ENCODE measurements at places on chromosomes 11 and 22.

- no peak for DNase-seq
Observed at GRCh38 chr11:72958791-72959190, 144.6 kb downstream of the ATG16L2 start.

GRCh38 chr11:47523490-47524225 lies 29.3 kb downstream of the CELF1 start:
- DNase-seq = no peak

- no peak for DNase-seq
Observed at GRCh38 chr11:130314184-130314749, 450 bp downstream of the ZBTB44 start.

- DNase-seq = no peak
Observed at GRCh38 chr22:44291265-44291664, 21.5 kb downstream of the SHISAL1 start.

DNA sequence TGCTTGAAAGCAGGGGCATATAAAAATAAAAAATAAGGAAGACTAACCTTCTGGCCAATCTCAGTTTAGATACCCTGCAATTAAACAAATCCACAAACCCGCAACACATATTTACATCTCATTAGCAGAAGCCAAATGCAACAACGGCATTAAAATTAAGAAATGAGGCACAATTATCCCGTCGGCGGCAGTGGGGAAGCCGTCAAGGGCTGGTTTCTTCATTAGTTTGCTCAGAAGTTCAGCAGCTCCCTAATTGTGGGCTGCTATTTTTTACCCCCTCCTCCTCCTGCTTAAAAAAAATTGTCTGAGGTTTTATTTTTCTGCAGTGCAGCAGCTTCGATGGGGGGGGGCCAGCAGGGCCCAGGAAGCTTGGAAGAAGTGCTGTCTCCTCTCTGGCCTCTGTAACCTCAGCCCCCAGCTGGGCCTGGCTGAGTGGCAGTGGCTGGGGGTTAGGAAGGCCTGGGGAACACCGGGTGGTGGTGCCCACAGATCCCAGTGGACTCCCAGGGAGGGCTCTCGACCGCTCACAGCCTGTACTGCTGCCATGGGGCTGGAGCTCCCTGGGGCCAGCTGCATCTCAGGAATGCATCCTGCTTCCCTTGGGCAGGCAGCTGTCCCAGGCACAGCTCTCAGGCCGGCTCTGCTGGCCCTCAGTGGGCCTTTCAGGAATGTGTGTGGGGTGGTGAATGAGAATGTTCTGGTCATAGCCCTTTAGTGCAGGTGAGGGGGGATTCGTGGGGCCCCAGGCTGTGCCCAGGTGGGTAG lies 148.7 kb upstream of the B3GAT1 start:
- DNase-seq = no peak

DNA sequence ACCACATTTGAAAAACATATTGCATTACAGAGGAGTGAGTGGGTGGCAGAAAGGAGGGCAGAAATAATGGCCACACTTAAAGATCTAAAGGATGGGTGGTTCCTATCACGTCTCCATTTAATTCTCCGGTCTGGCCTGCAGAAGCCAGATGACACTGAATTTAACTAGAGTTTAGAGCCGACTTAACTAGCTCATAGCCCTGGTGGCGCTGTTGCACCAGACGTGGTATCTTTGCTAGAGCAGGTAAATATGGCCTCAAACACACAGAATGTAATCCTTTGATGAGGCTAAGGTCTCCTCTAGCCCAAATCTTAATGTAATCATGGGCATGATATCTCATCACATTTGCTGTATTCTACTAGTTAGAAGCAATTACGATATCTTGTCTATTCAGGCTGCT lies 51.5 kb upstream of the GAL start:
- no peak for DNase-seq

DNA sequence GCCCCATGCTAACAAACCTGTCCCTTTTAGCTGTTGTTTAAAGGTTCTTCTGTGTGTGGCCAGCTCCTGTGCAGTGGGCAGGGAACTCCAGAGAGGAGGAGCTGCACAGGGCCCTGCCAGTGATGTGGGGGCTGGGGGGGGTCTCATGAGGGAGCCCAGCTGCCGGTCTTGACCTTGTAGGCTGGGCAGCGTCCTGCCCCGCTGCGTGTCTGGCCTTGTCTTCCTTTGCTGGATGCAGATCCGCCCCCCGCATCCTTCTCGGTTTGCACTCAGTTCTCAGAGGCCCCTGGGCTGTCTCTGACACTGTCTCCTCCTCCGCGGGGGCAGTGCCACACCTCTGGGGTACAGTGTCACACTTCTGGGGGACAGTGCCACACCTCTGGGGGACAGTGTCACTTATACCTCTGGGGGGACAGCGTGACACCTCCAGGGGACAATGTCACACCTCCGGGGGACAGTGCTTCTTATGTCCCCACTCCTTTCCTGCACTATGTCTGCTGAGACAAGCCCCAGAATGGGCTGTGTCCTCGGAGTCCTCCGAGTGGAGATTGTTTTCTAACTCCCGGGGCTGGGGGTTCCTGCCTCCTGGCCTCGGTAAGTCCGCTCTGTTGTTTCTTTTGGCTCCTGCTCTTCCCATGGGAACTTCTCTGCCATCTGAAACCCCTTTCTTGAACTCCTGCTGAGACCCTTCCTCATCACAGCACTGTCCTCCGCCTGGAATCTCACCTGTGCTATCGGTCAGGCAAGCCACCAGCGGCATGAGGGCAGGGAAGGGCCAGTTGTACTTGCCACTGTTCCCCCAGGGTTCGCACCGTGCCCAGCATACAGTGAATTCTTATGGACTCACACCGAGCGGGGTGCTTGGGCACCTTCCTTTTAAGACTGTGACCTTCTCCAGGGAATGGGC lies 788.3 kb downstream of the TBC1D22A start:
- no peak for DNase-seq

- no peak for DNase-seq
Observed at GRCh38 chr11:10797001-10797400, 11.7 kb downstream of the EIF4G2 start.

DNA sequence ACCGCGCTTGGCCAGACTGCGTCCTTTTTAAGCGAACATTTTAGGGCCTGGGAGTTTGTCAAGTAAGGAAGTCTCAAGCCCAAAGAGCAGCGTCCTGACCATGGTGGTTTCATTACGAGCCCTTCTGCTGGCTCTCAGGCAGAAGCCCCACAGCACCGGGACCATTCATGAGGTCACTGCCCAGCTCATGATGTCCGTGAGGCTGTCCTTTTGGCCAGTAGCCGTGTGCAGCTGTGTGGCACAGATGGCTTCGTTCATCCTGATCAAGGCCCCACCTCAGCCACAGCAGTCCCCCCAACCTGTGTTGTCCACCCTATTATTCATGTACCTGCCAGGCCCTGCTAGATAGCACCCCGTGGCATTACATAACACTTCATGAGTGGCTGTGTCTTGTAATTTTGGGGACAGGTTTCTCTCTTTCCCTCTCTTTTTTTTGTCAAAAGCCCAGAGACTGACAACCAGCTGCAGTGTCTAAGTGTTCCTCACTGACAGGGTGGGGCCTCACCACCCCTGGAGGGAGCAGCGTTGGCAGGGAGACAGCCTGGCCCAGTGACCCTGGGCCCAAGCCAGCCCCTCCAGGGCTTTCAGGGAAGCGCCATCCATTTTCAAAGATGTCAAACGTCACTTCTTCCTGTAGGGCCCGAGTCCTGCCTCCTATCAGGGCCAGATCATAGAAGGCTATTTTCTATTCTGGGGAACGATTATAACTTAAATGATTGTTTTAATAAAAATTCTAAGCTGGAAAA lies 21.8 kb upstream of the CABP7 start:
- DNase-seq = no peak

GRCh38 chr11:31796499-31797189 lies 14.5 kb downstream of the PAX6 start:
- DNase-seq = no peak

DNA sequence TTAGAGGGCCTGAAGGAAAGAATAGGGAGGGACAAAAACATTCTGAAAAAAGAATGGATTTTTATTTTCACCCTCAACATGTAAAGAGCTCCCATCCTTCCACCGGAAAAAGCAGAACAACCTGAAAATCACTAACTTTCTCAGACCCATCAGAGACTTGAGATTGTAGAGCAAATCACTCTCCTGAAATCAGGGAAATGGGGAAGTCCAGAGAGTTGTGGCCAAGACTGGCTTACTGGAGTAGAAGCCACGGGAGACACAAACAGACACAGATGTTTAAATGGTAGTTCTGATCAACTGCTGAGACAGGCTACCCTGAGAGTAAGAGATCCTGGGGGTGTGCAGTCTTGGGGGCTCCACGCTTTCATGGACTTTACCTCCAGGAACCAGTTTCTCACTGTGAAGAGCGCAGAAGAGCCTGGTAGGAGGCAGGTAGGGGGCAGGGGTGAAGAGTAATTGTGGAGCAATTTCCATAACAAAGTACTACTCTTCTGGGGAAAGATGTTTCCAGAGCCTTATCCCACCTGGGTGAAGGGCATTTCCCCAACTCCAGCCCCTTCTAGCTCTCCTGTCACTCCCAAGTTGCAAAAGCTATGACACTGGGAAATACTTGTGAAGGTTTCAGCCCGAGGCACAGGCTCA lies 47.1 kb downstream of the ASCL2 start:
- no peak for DNase-seq

GRCh38 chr11:119764108-119764868 lies 35.3 kb upstream of the NECTIN1 start:
- peak; percentile 43 for DNase-seq

DNA sequence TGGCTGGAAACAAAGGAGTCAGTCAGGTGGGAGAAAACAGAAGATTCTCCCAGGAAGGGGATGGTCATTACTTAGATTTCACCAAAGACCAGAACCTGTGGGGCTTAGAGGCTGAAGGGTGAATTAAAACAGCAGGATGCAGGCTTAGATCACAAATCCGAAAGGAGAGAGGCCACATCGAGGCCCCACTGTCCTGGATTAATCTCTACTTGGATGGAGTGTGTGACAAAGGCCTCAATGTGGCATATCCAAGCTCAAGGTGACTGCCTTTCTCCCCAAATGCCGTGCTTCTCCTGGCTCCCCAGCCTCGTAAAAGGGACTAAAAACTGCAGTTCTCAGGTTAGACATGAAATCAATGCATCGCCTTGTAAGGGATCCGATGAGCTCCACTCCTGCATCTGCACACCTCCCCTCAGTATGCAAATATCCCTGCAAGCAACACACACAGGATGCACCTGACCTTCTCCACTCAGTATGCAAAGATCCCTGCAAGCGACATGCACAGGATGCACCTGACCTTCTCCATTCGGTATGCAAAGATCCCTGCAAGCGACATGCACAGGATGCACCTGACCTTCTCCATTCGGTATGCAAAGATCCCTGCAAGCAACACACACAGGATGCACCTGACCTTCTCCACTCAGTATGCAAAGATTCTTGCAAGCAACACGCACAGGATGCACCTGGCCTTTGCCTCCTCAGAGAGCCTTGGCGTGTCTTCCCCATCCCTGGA lies 447.4 kb downstream of the BRD1 start:
- DNase-seq = no peak

DNA sequence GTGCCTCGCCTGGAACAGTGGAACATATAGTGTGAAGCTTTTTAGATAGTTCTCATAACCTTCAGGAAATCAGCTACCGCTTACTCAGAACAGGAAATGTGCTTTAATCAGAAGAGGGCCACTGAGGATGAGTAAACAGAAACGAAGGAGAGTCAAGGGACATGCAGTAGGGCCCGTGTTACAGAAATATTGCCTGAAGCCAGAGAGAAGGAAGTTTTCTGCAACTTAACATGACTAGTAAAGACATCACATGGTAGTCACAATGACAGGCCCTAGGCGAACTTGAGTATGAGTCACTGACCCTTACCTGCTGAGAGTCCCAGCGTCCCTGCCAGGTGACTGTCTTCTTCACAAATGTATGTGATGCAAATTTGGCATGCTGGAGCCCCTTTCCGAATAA lies 39.4 kb downstream of the CARD18 start:
- no peak for DNase-seq

DNA sequence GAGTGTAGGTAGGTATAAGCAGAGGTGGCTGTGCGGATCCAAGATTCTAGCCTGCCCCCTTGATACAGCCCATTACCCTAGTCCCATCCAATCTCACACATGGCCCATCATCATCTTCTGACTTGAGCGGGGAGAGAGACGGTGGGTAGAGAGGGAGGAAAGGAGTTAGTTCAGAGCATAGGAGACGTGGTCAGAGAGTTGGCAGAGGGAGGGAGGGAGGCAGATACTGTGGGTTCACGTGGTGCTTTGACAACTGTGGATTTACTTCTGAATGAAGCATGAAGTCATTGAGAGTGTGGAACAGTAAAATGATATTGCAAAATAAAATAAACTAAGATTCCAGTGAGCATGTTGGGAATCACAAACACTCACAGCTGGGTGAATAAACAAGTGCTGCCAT lies 31.4 kb upstream of the VPREB1 start:
- DNase-seq = no peak

- DNase-seq = no peak
Observed at GRCh38 chr11:109326781-109327180, 95.2 kb upstream of the C11orf87 start.
